ENCODE measurements at places on chromosomes 2 and 18.

GRCh38 chr18:35267809-35268208 is 22.2 kb downstream of the ZSCAN30 start:
- no peak for DNase-seq

GRCh38 chr2:32711219-32711618 is 83.4 kb downstream of the TTC27 start:
- DNase-seq = no peak

DNA sequence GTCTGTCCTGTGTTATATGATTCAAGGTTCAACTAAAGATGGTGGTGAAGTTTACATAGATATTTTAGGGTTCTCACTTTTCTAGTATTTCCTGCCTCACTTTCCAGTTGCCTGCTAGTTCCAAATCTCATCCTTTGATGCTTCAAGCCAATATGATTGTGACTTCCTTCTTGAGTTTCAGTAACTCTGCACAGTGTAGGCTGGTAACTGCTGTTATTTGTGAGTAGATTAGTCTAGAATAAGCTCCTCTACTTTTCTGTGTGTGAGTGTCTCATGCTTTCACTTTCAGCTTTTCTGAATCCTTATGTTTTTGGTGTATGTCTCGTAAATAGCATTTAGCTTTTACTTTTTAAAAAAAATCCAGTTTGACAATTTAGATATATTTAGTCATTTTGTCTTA is 42.6 kb downstream of the GALNT1 start:
- no peak for DNase-seq

DNA sequence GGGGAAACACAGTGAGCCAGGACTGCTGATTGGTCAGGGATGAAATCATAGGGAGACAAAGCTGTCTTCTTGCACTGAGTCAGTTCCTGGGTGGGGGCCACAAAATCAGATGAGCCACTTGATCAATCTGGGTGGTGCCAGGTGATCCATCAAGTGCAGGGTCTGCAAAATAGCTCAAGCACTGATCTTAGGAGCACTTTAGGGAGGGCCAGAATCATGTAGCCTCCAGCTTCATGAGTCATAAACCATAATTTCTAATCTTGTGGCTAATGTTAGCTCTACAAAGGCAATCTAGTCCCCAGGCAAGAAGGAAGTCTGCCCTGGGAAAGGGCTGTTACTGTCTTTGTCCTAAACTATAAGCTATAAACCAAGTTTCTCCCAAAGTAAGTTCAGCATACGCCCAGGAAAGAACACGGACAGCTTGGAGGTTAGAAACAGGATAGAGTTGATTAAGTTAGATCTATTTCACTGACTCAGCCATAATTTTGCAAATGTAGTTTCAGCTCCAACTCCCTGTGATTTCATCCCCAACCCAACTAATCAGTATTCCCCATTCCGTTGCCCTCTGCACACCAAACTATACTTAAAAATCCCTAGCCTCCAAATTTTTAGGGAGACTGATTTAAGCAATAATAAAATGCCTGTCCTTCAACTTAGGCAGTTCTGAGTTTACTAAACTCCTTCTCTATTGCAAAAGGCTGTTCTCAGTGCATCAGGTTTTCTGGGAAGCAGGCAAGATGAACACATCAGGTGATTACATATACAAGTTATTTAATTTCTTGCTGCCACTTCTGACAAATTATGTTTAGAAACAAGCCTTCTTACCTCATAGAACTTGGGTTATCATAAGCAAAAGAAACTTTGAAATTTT is 226.9 kb upstream of the SPOPL start:
- no peak for DNase-seq

DNA sequence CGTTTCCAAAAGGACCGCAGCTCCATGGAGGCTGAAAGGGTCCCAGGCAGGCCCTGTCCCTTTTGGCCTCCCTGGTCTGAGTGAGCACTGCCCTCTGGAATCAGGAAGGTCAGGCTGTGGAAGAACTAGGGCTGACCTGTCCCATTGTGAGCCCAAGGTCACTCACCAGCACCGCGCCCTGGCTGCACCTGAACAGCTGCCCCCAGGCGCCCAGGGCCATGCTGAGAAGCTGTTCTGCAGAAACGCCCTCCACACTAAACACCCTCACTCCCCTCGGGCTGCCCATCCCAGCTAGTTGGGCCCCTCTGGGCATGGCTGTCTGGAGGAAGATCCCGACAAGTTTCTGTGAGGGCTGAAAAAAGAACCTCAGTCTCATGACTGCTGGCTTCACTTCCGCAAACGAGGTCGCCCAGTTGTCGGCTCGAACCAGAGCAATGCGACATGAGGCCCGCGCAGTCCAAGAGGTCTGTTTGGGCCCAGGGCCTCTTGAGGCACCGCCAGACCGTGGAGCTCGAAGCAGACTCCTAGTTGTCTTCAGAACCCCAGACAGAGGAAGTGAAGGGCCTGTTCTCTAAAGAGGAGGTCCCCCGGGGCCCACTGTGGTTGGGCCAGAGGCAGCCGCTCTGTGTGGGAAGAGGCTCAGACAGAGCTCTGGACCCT is 64.4 kb downstream of the INPP5D start:
- DNase-seq = no peak

- DNase-seq = no peak
Observed at GRCh38 chr2:219570194-219570923, 980 bp downstream of the OBSL1 start.

GRCh38 chr18:22765896-22766295 is 167.2 kb upstream of the RBBP8 start:
- no peak for DNase-seq

DNA sequence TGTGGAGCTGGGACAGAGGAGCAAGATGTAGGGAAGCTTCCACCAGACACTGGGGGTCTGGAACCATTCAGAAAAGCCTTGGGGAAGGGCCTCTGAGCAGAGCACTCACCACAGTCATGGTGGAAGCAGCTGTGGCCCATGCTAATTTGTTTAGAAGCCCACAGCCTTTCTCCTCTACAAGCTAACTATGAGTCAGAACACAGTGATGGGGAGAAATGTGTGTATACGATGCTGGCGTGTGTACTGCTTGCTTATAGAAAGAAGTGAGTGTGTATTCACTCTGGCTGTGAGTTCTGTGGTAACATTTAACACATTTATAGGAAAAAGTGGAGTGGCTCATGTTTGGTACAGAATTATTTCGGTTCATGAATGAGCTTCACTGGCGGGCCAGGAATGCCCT is 157.0 kb upstream of the ACAA2 start:
- no peak for DNase-seq

DNA sequence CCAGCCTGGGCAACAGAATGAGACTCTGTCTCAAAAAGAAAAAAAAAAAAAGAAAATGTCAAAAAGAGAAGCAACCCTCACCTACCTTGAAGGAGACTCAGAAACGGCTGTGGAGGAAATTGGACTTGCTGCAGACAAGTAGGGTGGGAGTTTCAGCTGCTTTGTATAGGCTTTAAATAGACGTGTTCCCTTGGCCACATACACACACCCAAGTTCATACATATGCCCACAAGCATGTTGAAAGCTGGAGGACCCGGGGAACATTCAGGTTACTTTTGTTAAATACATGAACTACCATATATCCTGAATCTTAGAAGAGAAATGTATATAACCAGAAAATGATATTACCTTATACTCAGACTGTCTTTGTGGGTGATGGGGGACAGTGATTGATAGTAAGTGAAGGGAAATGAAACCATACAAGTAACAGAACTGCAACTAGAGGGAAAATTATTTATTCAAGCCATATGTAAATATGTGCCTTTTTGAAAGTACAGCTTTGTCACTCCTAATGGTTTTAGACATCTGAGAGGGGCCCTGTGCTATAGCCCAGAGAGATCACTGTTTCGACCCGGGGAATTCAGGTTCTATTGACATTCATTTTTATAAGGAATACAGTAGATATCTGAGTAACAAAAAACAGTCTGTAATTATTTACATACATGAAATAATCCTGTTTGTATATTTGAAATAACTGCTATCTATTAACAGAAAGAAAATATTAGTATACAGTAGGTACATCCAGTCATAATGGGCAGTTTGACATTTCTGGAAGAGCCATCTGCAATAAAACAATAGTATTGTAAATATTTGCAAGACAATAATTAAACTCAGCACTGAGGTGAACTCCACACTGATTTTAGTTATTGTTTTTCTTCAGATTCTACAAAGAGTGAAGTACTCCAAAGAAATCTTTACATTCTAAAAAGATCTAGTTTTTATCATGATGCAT is 48.0 kb upstream of the TGIF1 start:
- no peak for DNase-seq

- no peak for DNase-seq
Observed at GRCh38 chr2:112529757-112530156, 12.5 kb upstream of the POLR1B start.

DNA sequence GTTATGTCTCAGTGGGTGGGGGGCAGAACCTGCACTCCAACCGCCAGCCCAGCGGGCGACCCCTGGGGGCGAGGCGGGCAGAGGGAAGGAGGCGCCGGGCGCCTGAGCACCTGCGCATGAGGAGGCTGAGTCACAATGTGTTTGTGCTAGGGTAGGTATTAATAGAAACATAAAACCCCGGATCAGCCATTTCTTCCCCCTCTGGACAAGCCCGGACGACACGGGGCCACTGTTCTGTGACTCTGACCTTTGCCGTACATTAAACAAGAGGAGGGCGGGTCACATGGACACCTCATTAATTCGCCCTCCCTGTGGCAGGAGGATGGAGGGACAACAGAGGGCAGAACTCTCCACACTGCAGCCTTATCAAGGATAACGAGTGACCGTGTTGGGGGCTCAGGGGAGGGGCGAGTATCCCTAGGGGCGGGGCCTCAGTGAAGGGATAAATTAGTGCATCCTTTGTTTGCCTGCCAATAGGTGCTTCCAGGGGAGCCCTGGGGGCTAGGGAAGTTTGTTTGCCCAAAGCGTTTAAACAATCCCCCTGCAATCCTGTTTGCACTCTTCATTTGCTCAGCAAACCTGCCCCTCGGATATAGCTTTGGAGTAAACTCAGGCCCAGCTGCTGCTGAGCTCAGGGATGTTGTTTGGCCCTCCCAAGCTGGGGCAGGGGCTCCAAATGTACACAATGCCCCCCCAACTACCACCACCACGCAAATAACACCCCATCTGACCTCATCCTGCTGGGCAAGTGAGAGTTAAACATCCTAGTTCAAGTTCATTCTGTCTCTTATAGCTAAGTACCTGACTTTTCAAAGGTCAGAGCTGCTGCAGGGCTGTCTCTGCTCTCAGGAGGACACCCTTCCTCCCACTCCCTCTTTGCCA is 171.2 kb upstream of the GLI2 start:
- DNase-seq = no peak

GRCh38 chr2:73268830-73269685 is 15.2 kb downstream of the FBXO41 start:
- DNase-seq = peak; percentile 59

DNA sequence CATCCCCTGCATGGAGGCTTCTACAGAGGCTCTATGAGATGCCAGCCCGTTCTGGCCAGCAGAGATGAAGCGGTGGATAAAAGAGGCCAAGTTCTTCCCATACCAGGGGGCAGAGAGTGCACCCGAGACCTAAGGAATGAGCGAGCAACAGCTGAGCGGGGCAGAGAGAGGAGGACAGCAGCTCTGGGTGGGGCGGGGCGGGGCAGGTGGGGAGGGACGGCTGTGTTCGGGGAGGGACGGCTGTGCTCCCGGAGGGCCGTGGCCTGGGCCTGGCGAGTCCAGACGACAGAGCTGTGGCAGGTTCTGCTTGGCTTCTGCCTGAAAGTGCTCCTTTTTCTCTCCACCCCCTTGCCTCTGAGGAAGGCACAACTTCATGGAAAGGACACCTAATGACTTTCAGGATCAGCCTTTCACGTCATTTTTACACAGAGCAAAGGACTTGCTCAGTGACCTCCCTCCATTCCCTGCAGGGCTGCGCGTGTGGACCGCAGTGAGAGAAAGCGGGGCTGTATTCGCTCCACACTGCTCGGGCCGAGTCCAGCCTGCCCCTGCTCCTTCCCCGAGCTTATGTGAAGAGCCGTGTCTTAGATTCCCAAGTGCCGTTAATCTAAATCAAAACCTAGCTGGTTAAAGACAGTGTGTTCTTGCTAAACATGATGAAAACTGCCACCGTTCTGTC is 232.9 kb downstream of the HDAC4 start:
- no peak for DNase-seq

DNA sequence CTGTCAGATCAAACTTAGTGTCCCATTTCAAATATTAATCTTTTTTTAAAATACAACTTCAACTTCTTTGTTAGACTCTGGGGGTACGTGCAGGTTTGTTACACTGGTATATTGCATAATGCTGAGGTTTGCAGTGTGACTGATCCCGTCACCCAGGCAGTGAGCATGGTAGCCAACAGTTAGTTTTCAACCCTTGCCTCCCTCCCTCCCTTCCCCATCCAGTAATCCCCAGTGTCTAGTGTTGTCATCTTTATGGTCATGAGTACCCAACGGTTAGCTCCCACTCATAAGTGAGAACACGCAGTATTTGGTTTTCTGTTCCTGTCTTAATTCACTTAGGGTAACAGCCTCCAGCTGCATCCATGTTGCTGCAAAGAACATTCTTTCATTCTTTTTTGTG is 23.9 kb downstream of the NOL10 start:
- DNase-seq = no peak

DNA sequence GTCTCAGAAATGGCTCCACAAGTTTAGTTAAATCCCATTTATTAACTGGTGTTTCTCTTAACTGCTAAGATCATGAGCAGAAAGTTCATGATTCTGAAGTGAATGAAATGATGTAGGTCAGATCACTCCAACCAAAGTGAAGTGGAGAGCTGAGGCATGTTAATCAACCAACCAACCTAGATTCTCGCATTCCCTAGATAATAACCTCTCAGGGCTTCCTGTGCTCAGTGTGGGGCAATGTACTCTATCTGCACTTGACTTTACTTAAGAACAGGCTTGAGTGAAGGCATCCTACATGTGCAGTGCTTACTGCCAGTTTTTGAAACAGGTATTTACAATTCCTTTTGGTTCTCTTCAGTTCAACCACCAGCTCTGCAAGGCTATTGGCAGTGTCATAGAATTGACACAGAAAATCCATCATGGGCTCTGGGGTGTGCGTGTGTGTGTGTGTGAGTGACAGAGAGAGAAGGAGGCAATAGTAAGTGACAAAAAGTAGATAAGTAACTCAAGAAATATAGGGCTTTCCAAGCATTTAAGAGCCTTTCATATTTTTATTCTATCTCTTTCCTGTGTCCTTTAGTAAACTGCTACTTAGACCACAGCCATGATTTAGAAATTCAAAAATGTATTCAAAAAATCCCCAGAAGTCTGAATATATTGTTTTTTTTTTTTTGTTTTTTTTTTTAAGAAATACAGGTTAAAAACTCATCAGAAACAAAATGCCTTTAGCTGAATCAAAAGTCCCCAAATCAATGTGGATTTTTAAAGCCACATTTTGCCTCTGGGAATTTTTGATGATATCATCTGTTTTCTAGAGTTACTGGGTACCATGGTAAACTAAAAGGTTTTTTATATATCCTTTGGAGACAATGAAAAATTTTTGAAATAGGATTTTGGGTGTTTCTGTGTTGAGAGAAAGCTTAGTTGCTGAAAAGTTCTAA is 28.6 kb downstream of the DOCK10 start:
- no peak for DNase-seq

DNA sequence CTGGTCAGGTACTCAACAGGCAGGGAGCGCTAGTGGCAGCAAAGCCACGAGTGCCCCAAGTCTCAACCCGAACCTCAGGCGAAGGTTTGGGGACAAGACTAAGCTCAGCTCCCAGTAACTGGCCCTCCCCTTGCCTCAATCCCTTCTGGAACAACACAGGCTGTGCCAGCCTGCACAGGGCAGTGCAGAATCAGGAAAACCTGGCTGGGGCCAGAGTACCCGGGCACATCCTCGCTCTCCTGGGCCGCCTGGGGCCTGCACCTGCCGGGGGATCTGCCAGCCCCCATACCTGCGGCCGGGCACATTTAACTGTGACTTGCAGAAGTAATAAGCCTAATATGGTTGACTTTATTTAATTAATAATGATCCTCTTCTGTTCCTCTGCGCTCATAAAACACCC is 60.6 kb downstream of the GBX2 start:
- DNase-seq = no peak

All from activated CD8-positive, alpha-beta memory T cell treated with anti-CD3 and anti-CD28 coated beads for 1 hour (primary cell).